Heart left ventricle (tissue), 16 donors: ENCODE measurements at places on chromosomes 2 and 18. TPM values are rescaled to one million over a fixed set of nuclear protein-coding genes. Genes with fewer than 3 reads are reported as not detected.

ITGAV gene
- total RNA-seq, result 235 TPM

PSMA8 gene
- total RNA-seq, result not detected

DNA sequence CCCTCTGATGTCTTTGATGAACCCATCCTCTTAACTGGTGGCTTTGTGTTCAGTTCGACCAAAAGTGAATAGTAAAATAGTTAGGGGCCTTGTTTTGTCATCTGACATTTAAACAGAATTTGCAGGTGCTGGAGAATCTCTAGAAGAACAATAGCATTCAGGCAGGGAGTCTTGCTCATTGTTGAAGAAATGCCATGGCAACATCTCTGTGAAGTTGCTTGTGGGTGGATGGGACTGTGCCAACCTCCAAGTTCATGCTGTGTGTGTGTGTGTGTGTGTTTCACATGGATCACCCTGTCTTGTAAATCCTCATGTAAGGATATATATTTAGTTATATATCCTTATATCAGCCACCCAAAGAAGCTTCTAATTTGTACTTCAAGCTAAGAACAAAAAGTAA lies 66.7 kb downstream of the SKA1 start:
- H3K27me3 ChIP-seq, result no peaks in the 10 kb centered on the region
- DNase-seq, result no peak
- H3K4me1 ChIP-seq, result no peaks in the 10 kb centered on the region
- no peak overlapping the region for H3K27ac ChIP-seq
- no peak overlapping the region for H3K4me3 ChIP-seq

AQP4 gene
- 25.0 TPM for total RNA-seq

- DNase-seq, result no peak
- no peak overlapping the region for H3K4me3 ChIP-seq
- H3K27ac ChIP-seq, result no peak overlapping the region
- H3K27me3 ChIP-seq, result no peaks in the 10 kb centered on the region
Measured at GRCh38 chr2:105618351-105618659, 126.4 kb upstream of the NCK2 start.

SLC30A3 gene
- 7.6 TPM for total RNA-seq

GALNT3 gene
- not detected for total RNA-seq

REL gene
- total RNA-seq, result 6.0 TPM

ERFE gene
- total RNA-seq, result 0.40 TPM

PLGLB2 gene
- not detected for total RNA-seq

- H3K27me3 ChIP-seq, result no peaks in the 10 kb centered on the region
- no peak overlapping the region for H3K27ac ChIP-seq
- H3K4me3 ChIP-seq, result no peak overlapping the region
- DNase-seq, result no peak
- H3K36me3 ChIP-seq, result no peaks in the 10 kb centered on the region
- H3K4me1 ChIP-seq, result no peaks in the 10 kb centered on the region
Measured at GRCh38 chr2:13480057-13480456, 763.3 kb downstream of the TRIB2 start.

DNA sequence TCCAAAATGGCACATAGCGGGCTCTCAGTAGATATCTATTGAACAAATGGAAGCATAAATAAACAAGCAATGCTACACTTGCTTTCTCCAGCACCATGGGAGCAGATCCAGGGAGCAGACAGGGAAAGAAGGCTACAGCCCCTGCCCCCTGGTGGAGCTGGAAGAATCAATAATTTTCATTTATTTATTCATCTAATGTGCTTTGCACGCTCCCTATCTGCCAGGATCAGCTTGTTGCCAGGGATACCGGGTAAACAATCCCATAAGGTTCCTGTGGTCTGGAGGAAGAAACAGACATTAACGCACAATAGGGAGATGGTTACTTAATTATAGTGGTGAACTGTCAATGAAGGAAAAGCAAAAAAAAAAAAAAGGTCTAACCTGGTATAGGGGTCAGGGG lies 40.1 kb upstream of the CLASP1 start:
- no peak for DNase-seq
- H3K27ac ChIP-seq, result no peak overlapping the region
- no peaks in the 10 kb centered on the region for H3K27me3 ChIP-seq

GRCh38 chr2:165827921-165828276 lies 33.9 kb upstream of the GALNT3 start:
- no peaks in the 10 kb centered on the region for H3K4me1 ChIP-seq
- no peak overlapping the region for H3K27ac ChIP-seq

- H3K27ac ChIP-seq, result no peak overlapping the region
- no peaks in the 10 kb centered on the region for H3K36me3 ChIP-seq
- H3K4me3 ChIP-seq, result no peak overlapping the region
Measured at GRCh38 chr2:222115296-222115695, 183.5 kb downstream of the PAX3 start.

REG3G gene
- total RNA-seq, result not detected

DNA sequence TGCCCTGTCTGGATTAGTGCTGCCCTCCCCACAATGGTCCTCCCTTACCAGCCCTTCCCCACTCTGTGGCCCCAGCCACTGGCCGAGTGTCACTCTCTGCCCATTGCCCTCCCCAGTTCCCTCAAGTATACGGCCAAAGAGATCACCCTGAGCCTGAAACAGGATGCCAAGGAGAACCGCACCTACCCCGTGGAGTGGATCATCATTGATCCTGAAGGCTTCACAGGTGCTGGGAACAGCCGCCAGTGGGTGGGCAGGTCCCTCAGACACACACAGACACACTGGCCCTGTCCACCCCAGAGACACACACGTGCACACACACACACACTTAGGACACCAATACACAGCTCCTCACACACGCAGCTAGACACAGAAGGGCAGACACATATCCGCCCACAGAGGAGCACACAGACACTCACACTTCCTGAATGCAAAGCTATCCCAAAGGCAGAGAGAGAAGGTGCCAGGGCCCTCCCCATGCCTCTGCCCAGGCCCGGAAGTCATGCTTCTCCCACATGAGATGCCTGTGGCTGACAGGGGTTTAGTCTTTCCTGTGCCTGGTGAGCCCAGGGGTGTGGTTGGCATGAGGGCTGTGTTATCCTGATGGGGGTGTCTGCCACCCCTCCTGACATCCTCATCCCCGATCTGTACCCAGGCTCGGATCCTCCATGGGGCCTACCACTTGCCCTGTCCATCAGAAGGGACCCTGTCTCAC lies 2.9 kb downstream of the CHRND start:
- no peak overlapping the region for H3K4me3 ChIP-seq
- H3K27me3 ChIP-seq, result peaks cover 4% of the 10 kb centered on the region
- no peak overlapping the region for H3K27ac ChIP-seq
- H3K4me1 ChIP-seq, result peaks cover 9% of the 10 kb centered on the region

CD8B2 gene
- not detected for total RNA-seq

TSPYL6 gene
- total RNA-seq, result not detected

GRCh38 chr2:186496401-186496800 lies 10.3 kb downstream of the ZC3H15 start:
- no peaks in the 10 kb centered on the region for H3K36me3 ChIP-seq
- H3K27ac ChIP-seq, result no peak overlapping the region
- no peak overlapping the region for H3K4me3 ChIP-seq
- peaks cover 14% of the 10 kb centered on the region for H3K4me1 ChIP-seq

CTDP1 gene
- total RNA-seq, result 10.4 TPM

UGT1A8 gene
- not detected for total RNA-seq

- H3K36me3 ChIP-seq, result peaks cover 14% of the 10 kb centered on the region
- H3K4me3 ChIP-seq, result peak overlapping the region; percentile 76
- H3K27ac ChIP-seq, result peak overlapping the region; percentile 73
- no peak for DNase-seq
Measured at GRCh38 chr2:28869494-28870145, 489 bp downstream of the TRMT61B start.

RASGRP3 gene
- total RNA-seq, result 52.9 TPM

DSC1 gene
- total RNA-seq, result 8.8 TPM

GRCh38 chr2:112803691-112804521 lies 19.6 kb upstream of the IL1A start:
- no peaks in the 10 kb centered on the region for H3K36me3 ChIP-seq
- H3K27ac ChIP-seq, result no peak overlapping the region
- H3K4me1 ChIP-seq, result no peaks in the 10 kb centered on the region
- no peaks in the 10 kb centered on the region for H3K27me3 ChIP-seq

DNA sequence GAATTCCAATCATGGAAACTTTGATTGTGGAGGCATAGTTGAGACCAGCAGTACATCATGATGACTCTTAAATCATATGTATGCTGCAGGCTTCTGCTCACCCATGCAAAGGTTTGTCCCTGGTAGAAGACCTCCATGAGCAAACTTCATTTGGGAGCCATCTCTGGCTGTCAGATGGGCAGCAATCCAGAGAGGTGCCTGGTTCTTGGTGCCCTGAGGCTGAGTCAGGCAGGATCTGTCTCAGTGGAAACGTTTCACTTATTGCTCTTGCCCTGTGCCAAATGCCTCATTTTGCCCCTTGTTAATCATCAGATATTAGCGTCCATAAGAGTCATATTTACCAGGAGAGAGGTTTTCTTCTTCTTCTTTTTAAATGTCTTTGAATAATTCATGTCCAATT lies 151.5 kb upstream of the CELF4 start:
- no peaks in the 10 kb centered on the region for H3K4me1 ChIP-seq
- H3K36me3 ChIP-seq, result no peaks in the 10 kb centered on the region
- no peak for DNase-seq
- no peak overlapping the region for H3K4me3 ChIP-seq

DNA sequence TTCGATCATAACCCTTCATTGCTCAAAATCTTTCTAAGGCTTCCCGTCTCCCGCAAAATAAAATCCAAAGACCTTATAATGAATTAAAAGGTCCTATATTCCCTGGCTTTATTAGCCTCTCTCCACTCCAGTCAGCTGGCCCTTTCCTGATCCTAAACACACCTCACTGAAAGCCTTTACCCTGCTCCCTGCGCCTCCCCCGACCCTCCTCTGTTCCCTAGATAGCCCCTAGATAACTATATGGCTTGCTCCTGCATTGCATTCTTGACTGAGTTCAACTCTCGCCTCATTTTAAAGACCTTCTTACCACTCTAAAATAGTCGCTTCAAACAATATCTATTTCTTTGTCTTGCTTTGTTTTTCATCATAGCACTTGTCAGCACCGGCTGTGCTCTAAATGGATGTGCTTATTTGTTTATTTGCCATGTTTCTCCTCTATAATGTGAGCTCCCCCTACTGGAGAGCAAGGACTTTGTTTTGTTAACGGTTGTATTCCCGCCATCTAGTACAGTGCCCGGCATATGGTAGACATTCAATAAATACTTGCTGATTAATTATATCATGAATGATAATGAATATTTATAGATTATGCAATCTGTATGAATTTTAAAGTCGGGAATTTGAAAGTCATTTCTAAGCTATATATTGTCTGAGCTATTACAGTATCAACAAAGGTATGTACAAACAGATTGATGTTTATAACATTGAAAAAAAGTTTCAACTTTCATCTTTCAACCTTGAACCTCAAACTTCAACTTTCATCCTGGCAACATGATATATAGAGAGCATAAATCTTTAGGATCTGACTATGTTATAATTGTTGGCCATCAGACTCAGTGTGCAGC lies 32.4 kb upstream of the VIT start:
- no peak overlapping the region for H3K4me3 ChIP-seq
- H3K36me3 ChIP-seq, result no peaks in the 10 kb centered on the region
- DNase-seq, result no peak
- no peak overlapping the region for H3K27ac ChIP-seq
- H3K27me3 ChIP-seq, result no peaks in the 10 kb centered on the region

DNA sequence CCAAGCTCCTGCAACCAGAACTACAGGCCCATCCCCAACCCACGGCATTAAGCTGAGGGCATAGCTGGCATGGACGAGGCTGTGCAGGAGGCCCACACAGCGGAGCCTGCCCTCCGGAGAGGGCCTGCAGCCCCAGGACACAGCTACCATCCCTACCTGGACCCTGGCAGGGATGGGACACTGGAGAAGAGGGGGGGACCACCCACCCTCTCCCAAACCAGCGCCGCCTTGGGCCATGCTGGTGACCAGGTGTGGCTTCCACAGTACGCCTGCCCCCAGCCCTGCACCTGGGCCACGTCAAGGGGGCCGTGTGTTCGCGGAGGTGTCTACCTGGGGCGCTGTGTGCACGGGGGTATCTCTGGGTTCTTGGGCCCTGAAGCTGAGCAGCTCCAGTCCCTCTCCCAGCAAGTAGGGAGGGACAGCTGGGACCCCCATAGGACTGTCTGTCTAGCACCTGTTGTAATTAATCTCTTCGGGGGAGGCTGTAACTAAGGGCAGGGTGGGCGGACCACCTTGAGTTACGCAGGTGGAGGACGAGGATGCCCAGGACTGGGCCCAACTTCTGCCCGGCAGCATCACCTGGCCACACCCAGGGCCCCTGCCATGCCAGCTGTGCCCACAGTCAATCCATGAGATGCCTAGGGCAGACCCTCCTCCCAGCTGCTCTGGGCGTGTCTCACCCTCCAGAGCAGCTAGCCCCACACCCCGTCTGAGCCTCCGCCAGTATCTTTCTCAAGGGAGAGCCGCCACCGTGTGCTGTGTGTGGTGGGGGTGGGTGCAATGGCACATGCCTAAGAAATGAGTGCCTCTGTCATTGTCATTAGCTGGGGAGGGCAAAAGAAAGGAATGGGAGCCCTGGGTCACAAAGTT lies 18.3 kb downstream of the HS6ST1 start:
- H3K27me3 ChIP-seq, result no peaks in the 10 kb centered on the region
- no peak overlapping the region for H3K27ac ChIP-seq
- no peak overlapping the region for H3K4me3 ChIP-seq
- DNase-seq, result peak; percentile 15
- H3K36me3 ChIP-seq, result no peaks in the 10 kb centered on the region

GRCh38 chr2:207698301-207698700 lies 13.1 kb upstream of the CCNYL1 start:
- no peaks in the 10 kb centered on the region for H3K4me1 ChIP-seq
- H3K36me3 ChIP-seq, result no peaks in the 10 kb centered on the region
- H3K27me3 ChIP-seq, result no peaks in the 10 kb centered on the region
- H3K27ac ChIP-seq, result no peak overlapping the region
- no peak overlapping the region for H3K4me3 ChIP-seq

GRCh38 chr2:86370579-86370978 lies 33.2 kb upstream of the REEP1 start:
- H3K27me3 ChIP-seq, result no peaks in the 10 kb centered on the region
- H3K36me3 ChIP-seq, result no peaks in the 10 kb centered on the region
- H3K27ac ChIP-seq, result no peak overlapping the region
- H3K4me1 ChIP-seq, result peaks cover 17% of the 10 kb centered on the region
- no peak overlapping the region for H3K4me3 ChIP-seq

GRCh38 chr2:72326759-72327158 lies 179.1 kb upstream of the CYP26B1 start:
- H3K27ac ChIP-seq, result no peak overlapping the region
- no peaks in the 10 kb centered on the region for H3K27me3 ChIP-seq
- H3K4me1 ChIP-seq, result no peaks in the 10 kb centered on the region
- DNase-seq, result no peak
- no peak overlapping the region for H3K4me3 ChIP-seq
